Activated CD8-positive, alpha-beta memory T cell treated with anti-CD3 and anti-CD28 coated beads for 1 hour (primary cell): ENCODE measurements at places on chromosomes 13 and 19.

- no peak for DNase-seq
These were observed 49.1 kb upstream of the MEDAG start for GRCh38 chr13:30857018-30857417.

- DNase-seq = no peak
These were observed 115.2 kb upstream of the VSTM2B start for GRCh38 chr19:29410601-29411000.

GRCh38 chr13:27923794-27924528, 4.2 kb downstream of the PDX1 start:
- DNase-seq = no peak

- DNase-seq = no peak
These were observed 16.2 kb downstream of the TMTC4 start for GRCh38 chr13:100658363-100658762.

DNA sequence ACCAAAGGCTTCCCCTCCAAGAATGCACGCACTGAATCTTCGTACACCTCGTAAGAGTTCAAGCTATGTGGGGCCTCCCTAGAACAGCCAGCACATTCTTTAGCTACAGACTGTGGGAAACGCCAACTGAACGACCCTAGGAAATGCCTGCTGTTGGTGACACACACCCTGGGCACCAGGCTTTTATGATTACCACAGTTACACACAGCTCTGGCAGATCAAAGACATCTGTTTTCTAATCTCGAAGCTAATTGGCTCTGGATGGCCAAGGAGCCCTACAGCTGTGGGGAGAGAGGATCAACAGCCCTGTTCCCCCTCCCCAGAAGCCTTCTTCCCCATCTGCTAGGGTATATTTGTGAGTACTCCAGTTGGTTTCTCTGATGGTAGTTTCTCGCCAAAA, 123.0 kb downstream of the COL4A1 start:
- no peak for DNase-seq
